Suppressor macrophage treated with lipopolysaccharide for 1 hour (primary cell): ENCODE measurements at places on chromosomes 16 and 17.
A peak's percentile ranks its signal among the peaks of the same experiment; 100 is the strongest.

DNA sequence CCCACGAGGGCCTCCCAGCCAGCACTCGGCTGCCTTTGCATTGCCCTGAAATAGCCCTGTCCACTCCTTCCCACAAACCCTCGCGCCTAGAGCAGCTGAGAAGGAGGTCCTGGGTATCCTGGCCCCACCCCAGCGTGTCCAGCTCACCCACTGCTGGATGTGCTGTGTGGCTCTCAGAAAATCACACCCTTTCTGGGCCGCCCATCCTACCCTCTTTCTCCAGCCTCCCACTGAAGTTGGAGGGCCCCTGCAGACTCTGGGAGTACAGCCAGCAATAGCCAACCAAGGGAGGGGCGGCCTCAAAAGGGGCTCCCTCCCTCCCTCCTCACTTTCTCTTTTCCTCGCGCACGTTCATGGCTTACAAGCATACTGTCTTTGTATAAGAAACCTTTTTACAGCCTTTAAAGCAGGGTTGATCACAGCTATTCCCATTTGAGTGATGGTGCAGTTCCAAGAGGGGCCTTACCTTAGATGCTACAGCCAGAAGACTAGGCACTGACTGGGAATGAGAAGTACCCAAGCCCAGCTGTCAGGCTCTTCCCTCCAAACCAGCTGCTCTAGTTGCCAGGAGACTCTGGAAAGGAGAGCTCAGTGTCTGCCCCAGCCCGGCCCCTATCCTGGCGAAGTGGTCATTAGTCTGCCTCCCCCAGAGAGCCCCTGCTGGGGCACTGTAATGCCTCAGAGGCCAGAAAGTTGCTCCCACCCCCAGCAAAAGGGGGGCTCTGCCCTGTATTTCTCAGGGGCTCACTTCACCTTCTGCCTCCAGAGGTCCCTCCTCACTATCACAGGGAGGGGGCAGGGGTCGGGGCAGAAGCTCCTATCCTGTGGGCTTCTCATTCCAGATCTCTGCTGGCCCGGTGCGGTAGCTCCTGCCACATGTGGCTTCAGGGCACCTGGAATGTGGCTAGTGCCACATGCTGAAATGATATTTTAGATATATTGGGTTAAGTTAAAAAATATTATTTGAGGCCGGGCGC, 38.1 kb downstream of the DCAKD start:
- no peak for DNase-seq

GRCh38 chr17:74360899-74361229, 804 bp downstream of the BTBD17 start:
- DNase-seq = no peak

DNA sequence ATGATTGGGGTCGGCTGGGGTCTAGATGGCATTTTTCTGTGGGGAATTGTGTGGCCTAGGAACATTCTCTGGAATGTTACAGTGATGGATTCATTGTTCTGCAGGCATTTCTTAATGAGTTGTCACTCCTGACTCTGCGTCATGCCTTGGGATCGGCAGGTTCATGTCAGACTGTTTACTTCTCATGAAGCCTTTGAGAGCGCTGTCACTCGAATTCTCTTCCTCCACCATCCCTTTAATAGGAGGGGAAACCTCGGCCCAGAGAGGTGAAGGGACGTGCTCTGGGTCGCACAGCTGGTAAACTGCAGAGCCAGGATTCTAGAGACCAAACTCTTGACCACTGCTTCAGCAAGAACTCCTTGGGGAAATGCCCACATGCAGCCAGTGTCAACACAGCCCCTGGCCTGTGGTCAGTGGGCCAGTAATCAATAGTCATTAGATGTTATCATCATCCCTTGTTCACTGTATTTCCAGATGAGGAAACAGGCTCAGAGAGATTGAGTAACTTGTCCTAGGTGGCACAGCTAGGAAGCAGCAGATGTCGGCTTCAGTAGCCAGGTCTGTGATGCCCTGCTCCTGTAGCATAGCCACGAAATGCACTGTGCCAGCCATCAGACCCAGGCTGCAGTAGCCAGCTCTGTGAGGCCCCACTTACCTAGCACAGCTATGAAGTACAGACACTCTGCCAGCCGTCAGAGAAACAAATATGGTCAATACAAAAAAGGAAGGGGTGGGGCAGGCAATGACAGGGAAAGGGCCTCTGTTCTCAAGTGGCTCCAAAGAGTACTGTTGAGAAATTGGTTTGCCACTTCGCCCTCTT, 259.0 kb downstream of the CPPED1 start:
- DNase-seq = peak; percentile 15

GRCh38 chr16:57668630-57669475, 747 bp downstream of the ADGRG3 start:
- no peak for DNase-seq

- no peak for DNase-seq
These were observed 57.7 kb downstream of the TBC1D16 start for GRCh38 chr17:79977708-79978547.

DNA sequence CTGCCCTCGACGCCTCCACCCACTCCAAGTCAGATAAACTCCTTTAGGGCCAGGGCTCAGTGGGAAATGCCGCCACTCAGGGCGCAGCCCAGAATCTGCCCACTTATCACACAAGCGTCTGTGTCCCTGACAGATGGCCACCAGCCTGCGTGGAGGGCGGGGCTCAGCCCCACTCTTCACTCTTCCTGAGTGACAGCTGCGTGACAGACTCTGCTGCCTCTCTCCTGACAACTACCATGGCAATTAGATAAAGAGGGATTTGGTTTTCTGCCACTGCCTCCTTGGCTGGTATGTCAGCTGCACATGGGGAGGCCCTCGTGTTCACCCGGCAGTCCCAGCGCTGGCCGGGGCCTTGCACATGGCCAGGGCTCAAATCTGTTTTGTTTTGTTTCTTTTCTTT, 96.2 kb downstream of the RTN4RL1 start:
- no peak for DNase-seq

DNA sequence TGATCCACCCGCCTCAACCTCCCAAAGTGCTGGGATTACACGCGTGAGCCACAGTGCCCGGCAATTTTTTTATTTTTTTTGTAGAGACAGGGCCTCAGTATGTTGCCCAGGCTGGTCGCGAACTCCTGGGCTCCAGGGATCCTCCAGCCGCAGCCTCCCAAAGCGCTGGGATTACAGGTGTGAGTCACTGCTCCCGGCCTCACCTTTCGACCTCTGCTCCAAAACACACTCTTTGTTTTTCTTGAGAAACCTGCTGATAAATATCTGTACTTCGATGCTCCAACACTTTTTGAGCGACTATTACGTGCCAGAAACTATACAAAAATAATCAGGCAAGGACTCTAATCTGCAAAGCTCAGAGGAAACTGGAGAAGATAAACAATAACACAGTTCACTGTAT, 1.0 kb downstream of the MED1 start:
- DNase-seq = no peak

GRCh38 chr17:81498953-81499600, 13.5 kb downstream of the ACTG1 start:
- DNase-seq = no peak

DNA sequence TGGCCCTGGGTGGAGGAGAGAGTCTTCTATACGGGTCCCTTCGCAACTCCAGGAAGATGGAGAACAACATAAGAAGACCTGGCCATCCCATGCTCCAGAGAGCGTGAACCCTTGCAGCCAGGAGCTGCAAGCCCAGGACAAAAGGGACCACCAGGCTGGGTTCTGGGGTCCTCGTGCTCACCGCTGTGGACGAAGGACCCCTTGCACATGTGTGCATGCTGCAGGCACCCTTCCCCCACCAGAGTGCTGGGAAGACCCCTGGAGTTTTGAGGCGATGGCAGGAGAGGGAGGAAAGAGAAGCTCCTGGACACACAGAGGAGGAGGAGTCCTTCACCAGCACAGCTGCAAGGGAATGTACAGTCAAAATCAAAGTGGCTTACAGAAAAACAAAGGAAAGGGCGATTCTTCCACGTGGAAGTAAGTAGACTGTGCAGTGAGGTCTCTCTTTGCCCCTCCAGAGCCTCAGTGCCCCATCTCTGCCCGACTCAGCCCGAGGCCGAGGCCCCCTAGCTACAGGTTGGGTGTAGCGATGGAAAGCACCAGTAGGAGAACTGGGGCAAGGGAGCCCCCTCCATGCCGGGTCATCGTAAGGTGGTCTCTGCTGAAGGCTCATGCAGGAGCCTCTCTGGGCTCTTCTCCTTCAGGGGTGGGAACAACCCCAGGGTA, 51.3 kb downstream of the PIMREG start:
- no peak for DNase-seq

GRCh38 chr16:73068541-73069401, 20.8 kb upstream of the ZFHX3 start:
- peak; percentile 97 for DNase-seq

DNA sequence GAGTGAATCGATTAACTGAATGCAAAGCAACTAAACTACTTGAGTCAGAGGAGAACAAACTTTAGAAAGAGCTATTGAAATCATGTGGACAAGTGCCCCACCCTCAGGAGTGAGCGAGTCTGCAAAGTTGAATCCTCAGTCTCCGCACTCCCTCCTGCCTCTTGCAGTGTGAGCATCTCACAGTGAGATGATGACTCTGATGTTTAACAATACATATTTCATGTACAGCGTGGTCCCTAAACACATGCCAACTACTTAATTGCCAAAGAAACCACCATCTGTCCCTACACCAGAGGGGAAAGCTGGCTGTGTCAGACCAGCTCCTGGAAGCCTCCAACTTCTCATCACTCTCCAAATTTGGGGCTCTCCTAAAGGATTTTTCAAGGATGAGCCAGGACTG, 31.2 kb downstream of the PIMREG start:
- no peak for DNase-seq

GRCh38 chr16:89784406-89784805, 32.0 kb downstream of the FANCA start:
- no peak for DNase-seq

DNA sequence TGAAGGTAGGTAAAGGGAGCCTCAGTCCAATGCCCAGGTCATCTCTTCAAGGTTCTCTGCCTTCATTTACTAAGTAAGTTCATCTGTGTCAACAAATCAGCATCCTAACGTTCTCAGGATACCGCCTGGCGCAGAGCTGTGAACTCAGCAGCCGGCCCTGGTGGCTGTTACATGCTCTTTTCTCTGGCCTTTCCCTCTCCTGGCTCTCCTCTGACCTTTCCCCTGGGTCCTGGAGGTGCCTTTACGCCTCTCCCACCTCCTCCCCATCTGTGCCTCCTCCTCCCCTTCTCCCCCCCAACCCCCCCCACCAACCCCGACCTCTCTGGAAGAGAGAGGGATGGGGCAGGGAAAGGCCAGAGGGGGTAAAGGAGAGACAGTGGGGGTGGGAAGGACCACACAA, 19.5 kb downstream of the COTL1 start:
- no peak for DNase-seq

DNA sequence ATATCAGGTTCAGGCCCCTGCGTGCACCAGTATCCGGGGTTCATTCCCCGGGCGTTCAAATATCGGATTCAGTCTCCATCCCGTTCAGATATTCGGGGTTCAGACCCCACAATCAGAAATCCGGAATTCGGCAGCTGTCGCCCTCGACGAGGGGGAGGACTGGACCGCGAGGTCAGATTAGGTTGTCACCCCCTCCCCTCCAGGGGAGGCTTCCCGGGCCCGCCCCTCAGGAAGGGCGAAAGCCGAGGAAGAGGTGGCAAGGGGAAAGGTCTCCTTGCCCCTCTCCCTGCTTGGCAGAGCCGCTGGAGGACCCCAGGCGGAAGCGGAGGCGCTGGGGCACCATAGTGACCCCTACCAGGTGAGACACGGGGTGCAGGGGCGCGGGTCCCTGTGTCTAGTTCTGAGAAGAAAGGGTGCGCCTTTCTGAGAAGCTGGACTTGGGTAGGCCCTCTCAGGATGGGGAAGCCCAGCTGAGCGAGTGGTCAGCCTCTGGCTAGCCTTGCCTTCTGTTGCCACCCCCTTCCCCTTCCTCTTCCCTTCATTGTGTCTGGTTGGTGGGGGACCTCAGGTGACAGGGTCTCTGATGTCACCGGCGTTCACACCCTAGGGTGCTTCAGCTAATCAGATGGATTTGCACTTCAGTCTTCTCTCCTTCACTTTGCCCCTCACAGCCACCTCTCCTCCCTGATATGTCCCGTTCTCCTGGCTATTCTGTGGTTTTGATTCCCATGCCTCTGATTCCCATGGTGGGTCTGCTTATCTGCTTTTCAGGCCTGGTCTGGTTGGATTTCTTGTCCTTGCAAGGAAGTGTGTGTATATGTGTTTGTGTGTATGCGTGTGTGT, 844 bp downstream of the TAOK2 start:
- DNase-seq = peak; percentile 80
